Stimulated activated CD4-positive, alpha-beta T cell treated with anti-CD3 and anti-CD28 coated beads, Interleukin-4, amount 100 ng/mL, for 4 hours (primary cell): ENCODE measurements at places on chromosomes 2 and 18.

DNA sequence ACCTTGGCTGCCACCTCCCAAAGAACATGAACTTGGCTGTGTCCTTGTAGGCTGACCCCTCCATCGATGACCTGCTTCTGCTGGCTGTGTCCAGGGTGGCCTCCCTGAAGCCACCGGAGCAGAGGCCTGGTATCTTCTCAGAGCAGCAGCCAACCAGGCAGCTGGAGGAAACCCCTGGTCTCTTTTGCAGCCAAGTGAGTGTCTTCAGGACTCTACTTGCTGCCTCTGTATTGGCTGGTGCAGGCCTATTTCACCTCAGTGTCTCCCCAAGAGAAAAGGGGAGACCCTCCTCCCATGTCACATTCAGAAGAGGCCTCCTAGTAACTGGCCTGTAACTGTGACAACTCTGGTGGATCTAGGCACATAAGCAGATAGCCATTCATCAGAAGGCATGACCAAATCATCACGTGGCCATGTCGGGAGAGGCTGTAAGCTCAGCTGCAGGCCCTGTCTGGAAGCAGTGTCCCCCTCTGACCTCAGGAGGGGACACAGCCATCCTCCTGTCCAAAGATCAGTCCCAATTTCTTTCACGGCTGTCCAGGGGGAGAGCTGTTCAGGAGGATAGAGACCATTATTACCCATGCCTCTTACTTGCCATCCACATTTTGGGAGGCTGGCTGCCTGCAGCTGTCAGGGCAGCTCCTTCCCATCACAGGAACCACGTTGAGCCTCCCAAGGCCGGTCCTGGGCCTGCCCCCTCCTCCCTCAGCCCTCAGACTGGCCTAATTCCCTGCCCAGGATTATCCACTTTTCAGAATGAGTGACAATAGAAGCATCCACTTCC lies 20.9 kb upstream of the ROCK2 start:
- DNase-seq: no peak

GRCh38 chr2:43537137-43537536 lies 58.7 kb downstream of the THADA start:
- DNase-seq: no peak

DNA sequence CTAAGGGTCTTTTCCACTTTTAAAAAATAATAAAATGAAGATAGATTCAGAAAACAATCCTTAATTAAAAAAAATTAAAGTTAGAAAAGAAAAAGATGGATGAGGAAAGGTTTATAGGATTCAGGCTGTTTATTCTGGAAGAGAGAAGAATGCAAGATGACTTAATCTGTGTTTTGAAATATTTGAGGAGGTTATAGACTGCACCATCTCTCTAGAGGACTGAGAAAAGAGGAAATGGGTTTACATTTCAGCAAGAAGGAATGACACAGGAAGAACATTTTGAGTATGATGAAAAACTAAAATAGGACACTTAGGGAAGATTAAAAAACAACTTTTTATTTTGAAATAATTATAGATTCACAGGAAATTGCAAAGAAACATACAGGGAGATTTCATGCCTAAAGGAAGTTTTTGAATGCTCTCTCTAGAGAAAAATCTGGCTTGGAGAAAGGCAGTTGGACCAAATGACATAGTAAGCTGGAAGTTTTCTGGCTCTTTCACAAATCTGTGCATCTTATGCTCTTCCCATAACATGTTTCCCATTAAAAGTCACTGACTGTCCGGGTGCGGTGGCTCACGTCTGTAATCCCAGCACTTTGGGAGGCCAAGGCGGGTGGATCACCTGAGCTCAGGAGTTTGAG lies 75.0 kb downstream of the CERS6 start:
- DNase-seq: no peak

GRCh38 chr18:63444580-63444979 lies 22.3 kb upstream of the VPS4B start:
- no peak for DNase-seq

GRCh38 chr2:136023416-136023815 lies 38.0 kb upstream of the DARS1 start:
- no peak for DNase-seq

DNA sequence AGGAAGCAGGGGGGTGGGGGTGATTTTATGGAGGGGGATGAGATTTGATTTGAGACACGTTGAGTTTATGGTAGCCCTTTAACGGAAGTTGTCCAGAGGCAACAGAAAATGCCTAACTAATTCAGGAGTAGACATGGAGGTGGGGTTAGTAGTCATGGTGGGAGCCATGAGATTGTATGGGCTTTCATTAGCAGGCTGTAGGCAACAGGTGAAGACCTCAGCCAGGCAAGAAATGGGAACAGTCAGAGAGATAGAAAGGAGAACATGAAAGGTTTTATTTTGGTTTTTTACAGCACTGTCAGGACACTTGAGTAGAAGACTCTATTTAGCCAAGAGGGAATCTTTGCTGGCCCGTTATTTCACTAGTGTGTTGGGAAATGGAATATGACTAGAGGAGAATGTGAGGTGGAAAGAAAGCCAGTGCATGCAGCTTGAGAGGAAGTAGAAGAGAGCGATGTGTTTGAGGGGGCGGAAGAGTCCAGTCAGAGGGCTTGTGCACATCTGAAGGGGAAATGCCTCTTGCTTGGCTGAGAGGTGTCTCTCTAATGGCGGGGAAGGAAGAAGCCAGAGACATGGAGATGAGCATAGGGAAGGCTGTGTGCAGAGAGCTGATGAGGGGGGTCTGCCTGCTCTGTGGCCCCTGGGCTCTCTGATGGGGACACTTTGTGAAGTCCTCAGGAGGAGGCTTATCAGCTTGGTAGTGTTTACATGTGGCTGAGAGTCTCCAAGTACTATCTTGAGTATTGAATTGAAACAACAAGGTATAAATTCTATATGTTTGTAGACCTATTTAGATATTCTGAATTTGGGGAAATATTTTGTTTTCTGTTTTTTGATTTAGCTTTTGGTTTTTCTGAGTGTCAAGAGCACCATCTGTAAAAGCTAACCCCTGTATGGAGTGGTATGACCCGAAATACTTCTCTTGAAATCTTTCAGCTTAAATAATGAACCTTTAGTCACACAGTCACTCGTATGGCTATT lies 66.9 kb upstream of the ITM2C start:
- no peak for DNase-seq

GRCh38 chr2:218270721-218271486 lies 585 bp downstream of the PNKD start:
- no peak for DNase-seq

- DNase-seq: no peak
These were observed 5.9 kb downstream of the GYPC start for GRCh38 chr2:126661702-126662500.

DNA sequence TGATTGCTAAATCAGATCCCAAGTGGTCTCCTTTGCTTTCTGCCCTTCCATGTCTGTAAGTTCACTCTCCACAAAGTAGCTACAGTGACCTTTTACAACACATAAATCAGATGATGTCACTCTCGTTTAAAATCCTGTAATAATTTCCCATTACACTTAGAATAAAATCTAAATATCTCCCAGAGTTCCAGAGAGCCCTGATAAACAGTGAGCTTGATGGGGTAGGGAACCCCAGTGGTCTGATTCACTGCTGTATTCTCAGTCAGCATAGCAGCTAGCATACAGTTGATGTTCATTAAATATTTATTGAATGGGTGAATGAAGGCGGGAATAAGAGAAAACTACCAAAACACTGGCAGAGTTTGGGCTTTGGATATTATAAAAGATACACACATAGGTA lies 117.7 kb downstream of the ZAP70 start:
- DNase-seq: no peak

DNA sequence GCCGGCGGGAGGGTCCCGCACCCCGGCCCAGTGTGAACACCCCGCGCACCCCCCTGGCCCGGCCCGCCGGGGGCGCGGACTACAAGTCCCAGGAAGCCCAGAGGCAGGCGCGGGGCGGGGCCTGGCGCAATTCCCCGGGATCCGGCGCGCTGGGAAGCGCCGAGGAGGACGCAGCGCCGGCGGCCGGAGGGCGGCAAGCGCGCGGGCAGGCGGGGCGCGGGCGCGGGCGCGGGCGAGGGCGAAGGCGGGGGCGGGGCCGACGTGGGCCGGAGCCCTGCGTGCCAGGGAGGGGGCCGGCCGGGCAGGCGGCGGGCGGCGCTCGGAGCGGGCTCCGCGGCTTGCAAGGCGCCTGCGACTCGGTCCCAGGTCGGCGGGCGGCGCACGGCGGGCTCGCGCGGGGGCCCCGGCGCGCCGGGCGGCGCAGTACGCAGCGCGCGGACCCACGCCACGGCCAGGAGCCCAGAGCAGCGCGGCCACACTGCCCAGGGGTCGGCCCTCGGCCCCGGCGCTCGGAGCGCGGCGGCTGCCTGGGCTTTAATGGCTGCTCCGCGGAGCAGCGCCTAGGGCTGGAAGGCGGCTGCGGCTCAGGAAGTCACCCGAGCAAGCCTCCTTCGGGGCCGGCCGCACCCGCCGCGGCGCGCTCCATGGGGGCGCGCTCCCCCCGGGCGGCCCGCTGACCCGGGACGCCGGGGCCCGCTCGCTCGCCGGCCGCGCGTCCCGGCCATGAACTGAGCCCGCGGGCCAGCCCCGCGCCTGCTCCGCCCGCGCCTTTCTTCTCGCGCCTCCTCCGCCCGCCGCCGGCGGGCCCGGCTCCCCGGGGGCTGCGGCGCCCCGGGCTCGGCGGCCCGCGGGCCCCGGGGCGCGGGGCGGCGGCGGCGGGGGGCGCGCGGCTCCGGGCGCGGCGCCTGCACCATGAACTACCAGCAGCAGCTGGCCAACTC lies at the start of gene AGAP1:
TSS of gene AGAP1 (plus strand) at position 269 of the 941 bp plus-strand sequence.
- peak; percentile 6 for DNase-seq

GRCh38 chr2:126797622-126798275 lies 100.9 kb upstream of the TEX51 start:
- no peak for DNase-seq

DNA sequence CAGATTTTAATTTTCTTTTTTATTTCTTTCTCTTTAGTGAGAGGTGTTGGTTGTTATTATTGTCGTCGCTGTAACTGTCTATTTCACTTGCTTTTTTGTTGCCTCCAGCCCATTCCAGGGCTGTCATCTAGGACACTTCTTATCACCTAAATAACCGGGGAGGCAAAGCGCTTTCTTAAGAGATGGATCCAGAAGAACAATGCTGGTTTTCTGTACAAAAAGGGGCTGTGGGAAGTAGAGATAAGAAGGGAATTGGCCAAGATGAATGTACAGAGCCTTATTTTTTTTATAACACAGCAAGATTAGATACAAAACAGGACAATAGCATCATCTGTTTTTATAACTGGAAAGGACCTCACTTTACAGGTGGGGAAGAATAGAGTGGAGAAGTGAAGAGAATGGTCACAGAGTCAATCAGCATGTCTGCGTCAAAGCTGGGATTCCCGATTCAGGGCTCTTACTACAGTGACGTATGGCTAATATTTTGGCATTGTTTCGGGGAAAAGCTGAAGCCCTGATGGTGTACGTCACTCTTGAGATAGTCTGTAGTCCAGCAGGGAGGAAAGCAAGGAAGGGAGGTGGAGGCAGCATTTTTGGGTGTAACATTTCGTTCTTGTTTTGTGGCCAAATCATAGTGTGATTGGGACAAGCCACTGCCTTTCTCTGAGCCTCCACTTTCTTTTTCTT lies 23.2 kb downstream of the IL1B start:
- DNase-seq: no peak

DNA sequence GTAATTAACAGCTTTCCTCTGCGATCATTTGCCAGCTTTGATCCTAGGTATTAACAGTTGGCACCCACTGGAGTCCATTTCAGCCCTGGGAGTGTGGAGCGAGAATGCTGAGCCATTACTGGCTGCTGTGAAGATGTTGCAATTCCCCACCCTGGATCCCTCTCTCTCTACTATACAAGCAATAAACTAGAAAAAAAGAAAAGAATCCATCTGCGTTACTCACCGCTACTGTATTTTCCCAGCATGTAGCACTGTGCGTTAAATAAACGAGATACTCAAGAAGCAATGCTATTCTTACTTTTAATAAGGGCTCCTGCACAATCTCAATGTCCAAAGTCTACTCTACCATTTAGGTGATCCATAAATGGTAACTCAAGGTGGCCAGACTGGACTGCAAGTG lies 8.5 kb downstream of the RTTN start:
- DNase-seq: no peak

DNA sequence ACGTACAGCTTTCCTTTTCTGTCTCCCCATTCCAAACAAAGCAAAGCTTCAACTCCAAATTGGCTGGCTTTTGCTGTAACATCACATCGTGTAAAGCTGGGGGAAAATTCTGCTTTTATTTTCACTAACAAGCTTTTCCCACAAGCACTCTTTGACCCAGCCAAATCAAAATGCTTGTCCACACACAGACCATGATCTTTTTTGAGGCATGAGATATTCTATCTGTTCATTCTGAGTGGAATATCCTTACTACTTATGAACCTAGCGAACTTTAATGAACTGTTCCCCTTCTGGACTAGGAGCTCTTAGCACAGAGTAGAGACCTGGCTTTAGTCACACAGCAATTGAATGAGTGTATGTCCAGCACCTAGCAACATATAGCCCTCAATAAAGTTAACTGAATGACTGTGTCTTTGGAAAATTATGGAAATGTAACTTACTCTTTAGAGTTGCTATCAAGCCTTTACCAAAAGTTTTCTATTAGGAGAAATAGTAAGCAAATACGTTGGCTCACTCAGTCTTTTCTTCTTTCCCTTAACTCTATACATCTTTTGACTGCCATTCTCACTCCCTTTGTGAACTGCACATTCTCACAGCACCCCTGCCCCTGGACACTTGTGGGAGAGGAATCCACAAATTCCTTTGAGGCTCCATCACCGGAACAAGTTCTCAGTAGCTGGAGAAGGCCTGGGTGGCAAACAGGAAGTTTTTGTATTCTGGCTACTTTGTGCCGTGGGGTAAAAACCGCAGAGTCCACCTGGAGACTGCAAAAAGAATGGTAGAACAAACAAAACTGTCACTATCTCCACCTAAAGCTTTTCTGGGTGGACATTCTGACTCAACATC lies 1.3 kb upstream of the UBE2E3 start:
- DNase-seq: no peak

DNA sequence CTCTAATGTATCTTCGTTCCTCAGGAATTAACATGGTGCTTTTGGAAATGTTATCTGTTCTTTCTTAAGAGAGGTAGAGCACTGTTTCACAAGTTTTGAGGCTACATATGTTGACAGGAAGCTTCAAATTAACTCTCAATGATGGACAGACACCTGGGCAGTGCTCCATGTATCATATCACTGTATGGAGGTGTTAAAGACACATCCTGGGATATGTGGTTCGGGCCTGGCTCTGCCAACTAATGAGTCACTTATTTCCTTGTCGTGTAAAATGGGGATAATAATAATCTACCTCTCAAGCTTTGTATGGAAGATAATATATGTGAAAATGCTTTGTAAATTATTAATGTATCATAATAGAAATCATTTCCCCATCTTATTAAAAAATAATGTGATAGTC lies 90.2 kb downstream of the PARD3B start:
- no peak for DNase-seq
